Camera-type eye (tissue), 1 donor: ENCODE measurements at places on chromosomes 13 and 19. TPM values are rescaled to one million over a fixed set of nuclear protein-coding genes. Genes with fewer than 3 reads are reported as not detected.

SIGLEC9 gene
- total RNA-seq: 0.99 TPM

GARIN5A gene
- total RNA-seq: 0.55 TPM

DIAPH3 gene
- total RNA-seq: 5.8 TPM

SLC25A41 gene
- total RNA-seq: not detected

POP4 gene
- total RNA-seq: 43.3 TPM

ZIK1 gene
- total RNA-seq: 28.7 TPM

CYSLTR2 gene
- 1.0 TPM for total RNA-seq

PNMA8B gene
- 12.4 TPM for total RNA-seq

ZNF541 gene
- 0.44 TPM for total RNA-seq

EPSTI1 gene
- total RNA-seq: 2.4 TPM

AP1M1 gene
- total RNA-seq: 53.2 TPM

MYCBP2 gene
- 198 TPM for total RNA-seq

SLC25A23 gene
- total RNA-seq: 82.0 TPM

GPC6 gene
- 49.0 TPM for total RNA-seq

KRTDAP gene
- not detected for total RNA-seq

NLRP9 gene
- total RNA-seq: not detected

OR7D2 gene
- not detected for total RNA-seq

RASGRP4 gene
- 0.93 TPM for total RNA-seq

APOC4 gene
- total RNA-seq: not detected

KASH5 gene
- 0.27 TPM for total RNA-seq

CEACAM6 gene
- 20.6 TPM for total RNA-seq

SLAIN1 gene
- total RNA-seq: 132 TPM

BORCS8 gene
- 11.3 TPM for total RNA-seq

FBXL12 gene
- total RNA-seq: 15.7 TPM

PDX1 gene
- total RNA-seq: not detected

PDS5B gene
- 150 TPM for total RNA-seq

CD70 gene
- 1.8 TPM for total RNA-seq

KLF1 gene
- 2.1 TPM for total RNA-seq
